Activated CD4-positive, alpha-beta memory T cell treated with anti-CD3 and anti-CD28 coated beads for 36 hours (primary cell): ENCODE measurements at places on chromosomes 1 and 21. TPM values are rescaled to one million over a fixed set of nuclear protein-coding genes. Genes with fewer than 3 reads are reported as not detected.
A peak's percentile ranks its signal among the peaks of the same experiment; 100 is the strongest.

- peaks cover 38% of the 10 kb centered on the region for H3K36me3 ChIP-seq
- peak; percentile 34 for DNase-seq
- H3K4me3 ChIP-seq = peak overlapping the region; percentile 90
- H3K4me1 ChIP-seq = peaks cover 30% of the 10 kb centered on the region
- no peaks in the 10 kb centered on the region for H3K27me3 ChIP-seq
These were observed 1.1 kb downstream of the C21orf58 start for GRCh38 chr21:46322351-46323226.

FALEC gene
- total RNA-seq = not detected

EXTL1 gene
- total RNA-seq = not detected

- DNase-seq = no peak
- H3K27ac ChIP-seq = no peak overlapping the region
- H3K36me3 ChIP-seq = no peaks in the 10 kb centered on the region
- H3K27me3 ChIP-seq = peaks cover 22% of the 10 kb centered on the region
- no peak overlapping the region for H3K4me3 ChIP-seq
These were observed 50.3 kb upstream of the TARBP1 start for GRCh38 chr1:234529095-234529949.

DNA sequence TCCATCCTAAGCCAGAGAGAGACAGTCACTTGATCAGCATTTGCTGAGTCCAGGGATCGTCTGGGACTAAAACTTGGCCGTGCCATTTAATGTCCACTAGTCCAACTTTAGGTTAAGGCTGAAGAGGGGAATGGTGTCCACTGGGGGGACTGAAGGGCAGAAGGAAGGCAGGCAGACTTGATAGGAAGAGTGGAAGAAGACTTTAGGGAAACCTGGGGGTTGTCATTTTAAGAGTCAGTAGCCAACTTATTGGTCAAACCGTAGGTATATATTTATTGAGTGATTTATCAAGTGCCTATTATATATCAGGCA, 1.3 kb upstream of the LMOD1 start:
- no peaks in the 10 kb centered on the region for H3K36me3 ChIP-seq
- no peak for DNase-seq
- no peak overlapping the region for H3K27ac ChIP-seq
- peaks cover 8% of the 10 kb centered on the region for H3K4me1 ChIP-seq

- no peak overlapping the region for H3K4me3 ChIP-seq
- no peak overlapping the region for H3K27ac ChIP-seq
- peaks cover 12% of the 10 kb centered on the region for H3K27me3 ChIP-seq
These were observed 233.7 kb upstream of the NFIA start for GRCh38 chr1:60848583-60849188.

- no peak overlapping the region for H3K4me3 ChIP-seq
- no peaks in the 10 kb centered on the region for H3K27me3 ChIP-seq
- H3K36me3 ChIP-seq = no peaks in the 10 kb centered on the region
- no peaks in the 10 kb centered on the region for H3K4me1 ChIP-seq
- DNase-seq = no peak
These were observed 290.4 kb downstream of the GRIK1 start for GRCh38 chr21:29649406-29649814.
